Urothelium cell line (cell line): ENCODE measurements at places on chromosomes 5 and 9.

GRCh38 chr5:15902066-15902465 lies 277.5 kb downstream of the MARCHF11 start:
- no peak for DNase-seq

DNA sequence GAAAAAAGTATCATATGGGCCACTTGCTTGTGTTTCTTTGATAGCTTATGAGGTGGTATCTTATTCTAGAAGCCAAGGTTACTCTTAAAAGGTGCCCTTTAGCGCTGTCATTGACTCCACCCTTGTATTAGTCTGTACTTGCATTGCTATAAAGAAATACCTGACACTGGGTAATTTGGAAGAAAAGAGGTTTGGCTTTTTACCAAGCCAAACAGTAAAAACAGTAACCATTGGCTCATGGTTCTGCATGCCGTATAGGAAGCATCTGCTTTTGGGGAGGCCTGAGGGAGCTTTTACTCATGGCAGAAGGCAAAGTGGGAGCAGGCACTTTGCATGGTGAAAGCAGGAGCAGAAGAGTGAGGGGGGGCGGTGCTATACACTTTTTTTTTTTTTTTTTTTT lies 87.4 kb downstream of the TEK start:
- DNase-seq, result no peak

DNA sequence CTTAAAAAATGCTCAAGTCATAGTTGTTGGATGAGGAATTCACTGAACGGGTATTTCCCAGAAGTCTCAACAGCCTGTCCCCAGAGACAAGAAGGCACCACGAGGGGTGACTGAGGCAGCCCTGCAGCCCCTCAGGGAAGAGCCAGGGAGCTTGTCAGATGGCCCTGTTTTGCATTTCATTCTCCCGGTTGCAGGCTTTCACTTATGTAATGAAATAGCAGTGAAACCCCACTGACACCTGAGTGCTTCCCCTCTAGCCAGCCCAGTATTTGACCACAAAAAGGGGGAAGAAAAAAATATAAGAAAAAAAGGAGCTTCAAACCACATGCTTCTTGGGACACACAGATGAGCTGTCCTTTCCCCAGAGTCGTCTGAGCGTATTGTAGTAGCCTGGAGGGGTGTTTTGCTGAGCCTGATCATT lies 75.3 kb upstream of the IL12B start:
- no peak for DNase-seq

GRCh38 chr5:153926201-153926600 lies 112.5 kb downstream of the FAM114A2 start:
- DNase-seq, result no peak

DNA sequence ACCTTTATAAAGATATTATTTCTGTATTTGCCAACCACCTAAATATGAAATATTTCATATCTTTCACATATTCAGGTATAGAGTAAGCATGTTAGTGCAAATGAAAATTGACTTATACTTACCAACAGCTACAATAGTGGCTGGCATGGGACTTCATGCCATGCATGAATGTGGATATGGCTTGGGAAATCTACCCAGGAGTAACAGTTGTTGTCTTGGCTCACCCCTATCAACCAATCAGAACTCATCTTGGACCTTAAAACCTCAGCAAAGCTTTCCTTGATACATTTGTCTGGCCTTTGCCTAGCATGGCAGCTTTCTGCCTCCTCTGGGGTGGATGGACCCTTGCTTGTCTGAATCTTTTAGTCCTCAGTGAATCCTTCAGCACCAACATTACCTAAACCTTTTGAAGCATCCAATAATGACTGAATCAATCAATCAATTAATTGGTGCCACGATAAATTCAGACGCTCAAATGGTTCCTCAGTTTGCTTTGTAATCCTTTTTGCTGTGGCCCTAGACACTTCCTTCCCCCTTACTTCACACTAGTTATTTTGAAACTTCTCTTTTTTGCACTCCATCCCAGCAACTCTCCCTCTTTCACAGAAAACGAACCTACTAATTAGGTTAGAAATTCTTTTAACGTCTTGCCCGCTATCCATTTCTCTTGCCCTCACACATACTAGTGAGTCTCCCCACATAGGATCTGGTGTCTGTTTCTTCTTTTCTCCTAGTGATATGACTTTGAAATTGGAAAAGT lies 132.3 kb upstream of the ZNF608 start:
- no peak for DNase-seq

DNA sequence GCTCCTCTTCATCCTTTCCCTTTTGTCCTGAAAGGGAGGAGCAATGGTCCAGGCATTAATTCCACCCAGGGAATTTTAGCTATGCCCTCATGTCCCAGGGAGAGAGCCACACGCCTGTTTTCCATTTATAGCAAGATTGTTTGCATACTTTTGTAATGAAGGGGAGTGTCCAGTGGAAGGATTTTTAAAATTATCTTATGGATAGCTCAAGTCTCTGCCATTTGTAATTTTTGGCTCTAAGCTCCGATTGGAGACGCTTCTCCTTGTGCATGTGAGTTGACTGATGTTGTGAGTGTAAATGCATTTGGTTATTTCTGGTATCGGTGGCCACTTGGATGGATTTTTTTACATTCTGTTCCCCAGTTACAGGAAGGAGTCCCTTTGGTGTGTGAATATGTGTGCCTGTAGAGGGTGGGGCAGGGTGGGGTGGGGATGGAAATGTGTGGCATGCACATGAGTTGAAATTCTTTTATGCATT lies 7.2 kb upstream of the RPL26L1 start:
- no peak for DNase-seq

DNA sequence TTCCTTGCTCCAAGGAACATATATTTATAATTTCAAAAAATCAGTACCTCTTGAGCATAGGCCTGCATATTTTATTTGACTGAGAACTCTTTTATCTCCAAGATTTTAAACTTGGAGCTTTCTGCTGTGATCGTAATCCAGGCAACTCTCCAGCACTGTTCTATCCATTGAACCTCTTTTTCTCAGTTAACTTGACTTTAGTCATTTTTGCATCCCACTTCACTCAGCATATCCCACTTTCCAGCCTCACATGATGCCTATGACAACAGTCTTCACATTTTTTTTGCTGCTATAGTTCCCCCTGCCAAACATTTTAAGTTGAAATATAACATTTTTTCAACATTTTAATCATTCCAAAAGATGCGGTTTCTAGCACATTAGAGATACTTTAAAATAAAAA lies 9.1 kb upstream of the PSIP1 start:
- DNase-seq, result no peak

GRCh38 chr9:134371731-134372130 lies 45.5 kb downstream of the RXRA start:
- DNase-seq, result no peak

DNA sequence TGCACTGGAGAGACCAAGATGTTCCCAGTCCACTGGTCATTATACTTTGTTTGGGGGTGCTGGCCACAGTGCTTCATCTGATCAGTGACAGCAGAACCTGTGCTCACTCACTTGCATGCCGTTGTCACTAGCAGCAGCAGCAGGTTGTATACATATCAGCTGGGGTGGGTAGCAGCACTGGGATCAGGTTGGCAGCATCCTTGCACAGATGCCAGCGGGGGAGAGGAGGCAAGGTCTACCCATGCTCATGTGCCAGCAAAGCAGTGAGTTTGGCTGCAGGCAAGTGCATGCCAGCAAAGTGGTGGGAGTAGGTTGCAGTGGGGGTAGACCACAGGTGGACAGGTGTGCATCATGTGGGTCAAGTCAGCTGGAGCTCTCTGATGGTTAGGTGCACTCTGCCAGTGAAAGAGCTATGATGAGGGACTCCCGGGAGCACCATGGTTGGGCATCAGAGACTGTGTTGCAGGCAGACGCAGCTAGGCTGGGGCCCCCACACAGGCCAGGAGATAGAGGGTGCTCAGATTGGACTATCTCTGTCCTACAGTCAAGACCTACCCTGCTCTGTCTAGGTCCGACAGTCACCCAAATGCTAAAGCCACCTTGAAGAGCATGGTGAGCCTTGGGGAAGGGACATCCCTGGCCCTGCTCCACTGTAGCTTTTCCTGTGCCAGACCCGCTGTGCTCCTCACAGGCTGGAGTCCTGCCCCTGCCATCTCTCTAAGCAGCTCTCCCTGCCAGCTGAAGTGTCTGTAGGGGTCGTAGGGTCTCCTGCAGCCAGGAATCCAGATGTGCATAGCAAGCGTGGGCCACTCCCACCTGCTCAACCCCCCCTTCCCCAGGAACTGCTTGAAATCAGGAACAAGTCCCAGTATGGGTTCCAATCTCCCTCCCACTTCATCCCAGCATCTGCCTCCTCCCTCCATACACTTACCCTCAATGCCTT lies 119.8 kb downstream of the RNF180 start:
- no peak for DNase-seq

GRCh38 chr9:125620216-125620615 lies 86.8 kb downstream of the MAPKAP1 start:
- DNase-seq, result no peak

GRCh38 chr9:99220011-99220410 lies 1.7 kb downstream of the ALG2 start:
- no peak for DNase-seq
